NCI-H524 (cell line): ENCODE measurements at places on chromosomes 11 and 22.

- no peak for DNase-seq
Observed at GRCh38 chr11:47393163-47394049, 15.0 kb upstream of the SLC39A13 start.

GRCh38 chr11:113420808-113421207, 33.2 kb downstream of the ANKK1 start:
- peak; percentile 16 for DNase-seq

DNA sequence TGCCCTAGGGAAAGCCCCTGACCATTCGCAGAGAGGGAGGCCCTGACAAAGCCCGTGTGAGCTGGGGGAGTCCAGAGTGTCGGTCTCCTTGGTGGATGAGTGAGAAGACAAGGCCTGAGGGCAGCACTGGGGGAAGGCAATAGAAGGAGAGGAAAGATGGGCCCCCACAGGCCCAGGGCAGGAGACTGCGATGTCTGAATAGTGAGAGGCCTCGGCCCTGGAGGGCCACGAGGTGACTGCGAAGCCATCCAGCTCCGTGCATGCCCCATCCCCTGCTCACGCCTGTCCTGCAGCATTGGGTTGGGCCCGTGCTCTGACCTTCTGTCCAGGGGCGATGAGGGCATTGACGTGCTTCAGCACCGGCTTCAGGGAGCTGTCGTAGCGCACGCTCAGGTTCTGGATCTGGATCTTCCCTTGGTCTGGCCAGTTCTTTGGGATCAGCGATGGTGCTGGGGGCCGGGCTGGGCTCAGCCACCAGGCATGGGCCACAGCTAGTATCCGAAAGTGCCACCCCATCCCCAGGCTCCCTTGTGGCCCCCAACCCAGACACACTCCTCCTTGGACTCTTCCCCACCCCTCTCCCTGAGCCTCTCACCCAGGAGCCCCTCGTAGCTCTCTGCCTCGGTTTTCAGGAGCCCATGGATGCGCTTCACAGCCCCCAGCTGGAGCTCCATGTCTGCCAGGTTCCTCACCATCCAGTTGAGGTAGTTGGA, 8.3 kb upstream of the KCNJ11 start:
- no peak for DNase-seq

GRCh38 chr11:96763244-96763643, 373.4 kb downstream of the JRKL start:
- no peak for DNase-seq
